ENCODE measurements at places on chromosomes 7 and 10.
A peak's percentile ranks its signal among the peaks of the same experiment; 100 is the strongest.

- DNase-seq: no peak
Measured at GRCh38 chr10:76925636-76926405, 711.8 kb downstream of the KCNMA1 start.

DNA sequence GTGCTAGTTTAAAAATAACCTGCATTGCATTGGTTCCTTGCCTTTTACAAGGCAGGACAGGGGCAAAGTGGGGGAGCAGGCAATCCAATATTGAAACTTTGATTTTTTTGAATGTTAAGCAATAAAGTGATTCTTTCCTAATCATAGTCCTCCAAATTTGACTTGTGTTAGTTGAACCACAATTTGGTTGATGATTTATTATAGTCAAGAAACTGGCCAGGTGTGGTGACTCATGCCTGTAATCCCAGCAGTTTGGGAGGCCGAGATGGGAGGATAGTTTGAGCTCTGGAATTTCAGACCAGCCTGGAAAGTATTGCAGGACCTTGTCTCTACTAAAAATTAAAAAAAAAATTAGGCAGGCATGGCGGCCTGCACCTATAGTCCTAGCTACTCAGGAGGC lies 27.9 kb upstream of the ABLIM1 start:
- peak; percentile 56 for DNase-seq

DNA sequence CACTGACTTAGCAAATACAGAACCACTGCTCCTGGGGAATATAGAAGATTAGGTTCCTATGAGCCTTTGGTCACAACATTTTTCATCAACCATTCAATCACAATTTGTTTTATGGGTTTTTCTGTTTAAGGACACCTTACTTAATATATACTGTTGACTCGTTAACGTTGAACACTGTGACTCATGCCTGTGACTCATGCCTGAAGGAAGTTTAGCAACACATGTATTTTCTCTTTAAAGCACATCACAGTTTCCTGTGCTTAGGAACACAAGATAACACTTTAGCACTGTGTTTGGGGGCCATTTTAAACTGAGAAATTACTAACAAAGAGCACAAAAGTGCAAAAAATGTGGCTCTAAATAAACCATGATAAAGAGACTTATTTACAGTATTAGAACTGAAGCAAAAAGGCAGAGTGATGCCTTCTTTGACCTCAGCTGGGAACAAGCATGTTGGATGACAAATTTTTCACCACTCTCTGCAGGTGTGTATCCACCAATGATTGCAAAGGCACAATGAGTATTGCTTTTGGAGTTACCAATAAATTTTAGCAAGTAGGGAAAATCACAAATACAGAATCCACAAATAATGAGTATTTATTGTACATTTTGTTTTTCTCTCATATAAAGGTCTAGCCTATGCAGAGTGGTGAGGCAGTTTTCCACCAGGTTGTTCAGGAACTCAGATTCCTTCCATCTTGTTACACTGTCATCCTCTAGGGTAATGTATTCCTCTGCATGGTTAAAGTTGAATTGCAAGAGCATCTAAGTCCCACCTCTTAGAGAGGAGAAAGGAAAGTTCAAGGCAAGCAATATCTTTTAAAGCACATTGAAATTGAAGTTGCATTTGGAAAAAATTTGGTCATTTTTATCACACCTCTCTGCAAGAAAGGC lies 7.3 kb downstream of the FGFBP3 start:
- DNase-seq: peak; percentile 92

DNA sequence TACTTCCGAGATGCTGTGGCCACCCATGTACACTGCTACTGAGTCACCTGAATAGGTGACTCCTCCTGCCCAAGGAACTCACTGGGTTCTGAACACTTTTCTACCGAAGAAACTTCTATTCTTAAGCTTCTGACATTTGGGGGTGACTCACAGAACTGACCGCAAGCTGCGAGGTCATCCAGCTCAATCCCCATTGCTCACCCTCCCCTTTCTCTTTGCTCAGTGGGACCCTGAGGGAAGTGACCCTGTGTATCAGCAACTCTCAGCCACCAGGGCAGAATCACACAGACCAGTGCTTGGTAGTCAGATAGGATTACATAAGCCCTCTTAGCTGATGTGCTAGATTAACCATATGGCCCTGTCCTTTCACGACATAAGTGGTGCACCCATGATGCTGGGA lies 46.3 kb downstream of the INSYN2A start:
- peak; percentile 43 for DNase-seq

DNA sequence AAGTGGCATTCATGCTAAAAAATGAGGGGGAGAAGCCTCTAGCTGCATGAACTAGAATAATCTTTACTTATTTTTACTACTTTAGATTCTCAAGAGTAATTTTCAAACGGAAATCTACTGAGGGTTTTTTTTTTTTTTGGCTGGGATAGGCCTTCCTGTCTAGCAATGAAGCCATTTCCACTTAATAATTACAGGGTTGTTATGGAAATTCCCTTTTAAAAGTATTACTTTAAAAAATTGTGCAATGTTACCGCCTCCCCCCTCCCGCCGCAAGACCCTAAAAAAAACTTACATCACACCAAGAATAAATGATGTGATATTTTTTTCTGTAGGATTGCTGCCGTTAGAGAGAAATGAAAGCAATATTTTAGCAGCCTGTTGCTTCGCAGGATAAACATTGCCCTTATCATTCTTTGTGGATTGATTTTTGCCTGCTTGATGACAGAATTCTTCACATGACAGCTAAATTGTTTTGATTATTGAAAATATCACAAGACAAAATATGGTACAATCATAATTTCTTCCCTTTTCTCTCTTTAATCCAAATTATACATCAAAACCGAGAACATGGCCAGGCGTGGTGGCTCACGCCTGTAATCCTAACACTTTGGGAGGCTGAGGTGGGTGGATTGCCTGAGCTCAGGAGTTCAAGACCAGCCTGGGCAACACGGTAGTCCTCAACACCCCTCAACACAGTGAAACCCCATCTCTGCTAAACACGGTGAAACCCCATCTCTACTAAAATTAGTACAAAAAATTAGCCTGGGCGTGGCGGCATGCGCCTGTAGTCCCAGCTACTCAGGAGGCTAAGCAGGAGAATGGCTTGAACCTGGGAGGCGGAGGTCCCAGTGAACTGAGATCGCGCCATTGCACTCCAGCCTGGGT lies 32.8 kb downstream of the ARL4A start:
- DNase-seq: no peak

- no peak for DNase-seq
Measured at GRCh38 chr10:75857269-75857846, 425.9 kb downstream of the LRMDA start.

GRCh38 chr10:67612577-67613537 lies 83.1 kb downstream of the CTNNA3 start:
- DNase-seq: peak; percentile 45

GRCh38 chr7:72028267-72028666 lies 383.9 kb downstream of the CALN1 start:
- no peak for DNase-seq

DNA sequence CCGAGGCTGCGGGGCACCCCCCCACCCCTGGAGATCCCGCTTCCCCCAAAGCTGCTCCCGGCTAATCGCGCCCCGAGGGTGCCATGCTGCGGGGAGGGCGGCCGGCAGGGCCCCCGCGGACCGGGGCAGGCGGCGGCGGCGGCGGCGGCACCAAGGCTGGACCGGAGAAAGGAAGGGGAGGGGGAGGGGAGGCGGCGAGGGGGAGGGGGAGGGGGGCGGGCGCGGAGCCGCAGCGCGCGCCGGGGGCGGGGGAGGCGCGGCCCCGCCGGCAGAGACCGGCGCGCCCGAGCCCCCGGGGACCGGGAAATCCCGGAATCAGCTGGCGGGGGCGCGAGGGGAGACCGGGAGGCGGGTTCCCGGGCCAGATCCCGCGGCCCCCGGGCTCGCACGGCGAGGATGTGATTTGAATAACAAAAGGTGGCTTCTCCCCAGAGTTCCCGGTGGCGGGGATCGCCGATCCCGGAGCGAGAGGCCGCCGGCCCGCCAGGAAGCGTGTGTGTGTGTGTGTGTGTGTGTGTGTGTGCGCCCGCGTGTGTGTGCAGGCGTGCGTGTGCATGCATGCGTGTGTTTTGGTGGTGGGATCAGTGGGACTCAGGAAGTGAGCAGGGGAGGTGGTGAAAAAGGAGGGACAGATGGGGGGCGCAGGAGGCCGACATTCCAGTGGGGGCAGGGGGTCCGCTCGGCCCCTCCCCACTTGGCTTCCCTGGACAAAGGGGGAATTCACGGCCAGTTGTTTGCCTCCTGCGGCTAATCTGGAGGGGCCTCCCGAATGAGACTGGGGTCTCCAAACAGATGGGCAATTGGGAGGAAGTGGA lies 99.5 kb downstream of the HIP1 start:
- peak; percentile 45 for DNase-seq

DNA sequence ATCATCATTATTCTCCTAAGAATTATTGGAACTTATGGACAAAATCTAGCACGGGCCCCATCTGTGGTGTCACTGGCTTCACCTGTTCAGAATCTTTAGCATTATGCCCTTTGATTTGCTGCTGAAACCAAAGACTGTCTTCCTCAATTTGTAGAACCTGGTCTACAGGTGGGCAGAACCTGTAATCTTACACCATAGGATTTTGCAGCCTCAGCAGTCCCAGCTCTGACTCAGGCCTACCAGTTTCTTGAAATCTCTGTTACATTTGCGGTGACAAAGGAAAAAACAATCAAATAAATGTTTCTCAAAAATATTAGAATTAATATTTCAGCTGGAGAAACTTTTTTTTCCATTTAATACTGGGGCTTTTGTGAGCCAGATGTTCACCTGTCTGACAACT lies 86.1 kb downstream of the EPDR1 start:
- DNase-seq: no peak

- DNase-seq: no peak
Measured at GRCh38 chr10:33195608-33196376, 138.7 kb downstream of the NRP1 start.

GRCh38 chr10:24320373-24320772 lies 111.4 kb downstream of the KIAA1217 start:
- DNase-seq: no peak

DNA sequence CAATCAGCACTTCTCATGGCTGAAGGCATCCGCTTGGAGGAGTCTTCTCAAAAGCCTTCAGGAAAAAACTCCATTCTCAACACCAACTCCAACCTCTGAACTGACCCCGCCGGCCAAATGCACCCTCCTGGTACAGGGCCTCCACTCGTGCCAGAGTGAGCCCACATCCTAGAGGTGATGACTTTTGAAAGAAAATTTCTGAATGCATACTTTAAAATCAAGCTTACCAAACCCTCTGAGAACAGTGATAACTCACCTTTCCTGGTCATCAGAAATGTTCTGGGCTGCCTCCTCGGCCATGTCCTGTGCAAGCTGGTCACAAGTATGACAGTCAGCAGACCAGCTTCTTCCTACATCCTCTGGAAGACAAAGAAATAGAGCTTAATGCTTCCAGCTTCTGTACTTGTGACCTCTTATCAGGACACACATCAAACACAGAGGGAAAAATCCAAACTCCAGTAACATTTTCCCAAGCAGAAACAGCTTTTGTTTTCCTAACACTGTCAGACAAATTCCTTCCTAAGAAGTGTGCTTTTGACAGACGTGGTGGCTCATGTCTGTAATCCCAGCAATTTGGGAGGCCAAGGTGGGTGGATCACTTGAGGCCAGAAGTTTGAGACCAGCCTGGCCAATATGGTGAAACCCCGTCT lies at the start of gene PKD1L1:
PKD1L1 (minus strand) TSS at position 326 of the 650 bp plus-strand sequence; CDS start at position 300, 26 bp downstream.
- no peak for DNase-seq

DNA sequence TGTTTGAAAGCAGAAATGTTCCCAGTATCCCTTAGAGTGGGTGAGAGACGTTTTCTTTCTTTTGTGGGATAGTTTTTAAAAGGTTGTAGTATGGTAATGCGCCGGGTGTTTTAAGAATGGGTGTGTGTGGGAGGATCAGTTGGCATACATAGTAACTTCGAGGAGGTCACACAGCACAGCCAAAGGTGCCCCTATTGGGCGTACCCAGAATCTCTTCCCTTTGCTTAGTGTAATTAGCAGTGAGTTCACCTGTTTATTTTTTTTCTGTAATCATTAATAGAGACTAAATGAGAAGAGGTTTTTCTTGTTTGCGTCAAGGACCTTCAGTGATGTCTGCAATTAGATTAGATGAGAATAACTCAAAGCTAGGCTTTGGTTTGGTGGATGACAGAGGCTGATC lies 1.5 kb downstream of the PLEKHA8 start:
- DNase-seq: peak; percentile 16

GRCh38 chr7:21763818-21764217 lies 181.9 kb downstream of the CDCA7L start:
- DNase-seq: no peak

DNA sequence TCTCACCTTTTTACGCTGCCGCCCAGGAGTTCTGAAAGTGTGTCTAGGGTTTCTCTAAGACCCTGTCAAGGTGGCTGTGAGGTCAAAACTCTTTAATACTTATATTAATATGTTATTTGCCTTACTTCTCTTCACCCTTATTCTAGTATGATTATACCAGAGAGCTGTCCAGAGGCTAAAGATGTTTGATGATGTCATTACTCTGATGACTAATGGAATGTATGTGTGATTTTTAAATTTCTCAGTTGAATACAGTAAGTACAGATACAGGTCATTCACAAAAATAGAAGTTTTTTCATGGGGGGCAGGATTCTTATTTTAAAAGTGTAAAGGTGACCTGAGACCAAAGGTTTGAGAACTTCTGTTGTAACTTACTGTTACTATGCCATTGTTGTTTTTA lies 150.6 kb upstream of the FOXP2 start:
- peak; percentile 1 for DNase-seq

DNA sequence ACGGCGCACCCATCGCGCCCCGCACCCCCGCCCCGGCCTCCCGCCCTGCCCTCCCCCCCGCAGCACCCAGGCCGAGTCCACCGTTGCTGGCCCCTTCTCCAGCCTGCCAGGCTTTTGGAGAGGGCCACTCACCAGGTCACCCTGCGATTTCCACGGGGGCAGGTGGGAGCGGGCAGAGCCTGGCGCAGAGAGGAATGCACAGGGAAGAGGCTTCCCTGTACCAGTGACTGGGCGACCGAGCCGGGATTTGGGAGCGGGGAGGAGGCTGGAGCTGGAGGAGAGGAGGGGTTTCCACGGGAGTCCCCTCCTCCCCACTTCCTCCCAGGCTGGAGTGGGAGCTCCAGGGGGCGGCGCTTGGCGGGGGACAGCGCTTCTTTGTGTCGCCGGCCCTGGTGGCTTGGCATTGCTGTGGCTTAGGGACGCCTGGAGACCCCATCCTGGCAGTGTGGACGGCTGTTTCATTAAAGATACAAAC lies 19.3 kb downstream of the TCAF1 start:
- DNase-seq: peak; percentile 6

GRCh38 chr10:94005050-94005449 lies 11.3 kb downstream of the PLCE1 start:
- DNase-seq: peak; percentile 20

DNA sequence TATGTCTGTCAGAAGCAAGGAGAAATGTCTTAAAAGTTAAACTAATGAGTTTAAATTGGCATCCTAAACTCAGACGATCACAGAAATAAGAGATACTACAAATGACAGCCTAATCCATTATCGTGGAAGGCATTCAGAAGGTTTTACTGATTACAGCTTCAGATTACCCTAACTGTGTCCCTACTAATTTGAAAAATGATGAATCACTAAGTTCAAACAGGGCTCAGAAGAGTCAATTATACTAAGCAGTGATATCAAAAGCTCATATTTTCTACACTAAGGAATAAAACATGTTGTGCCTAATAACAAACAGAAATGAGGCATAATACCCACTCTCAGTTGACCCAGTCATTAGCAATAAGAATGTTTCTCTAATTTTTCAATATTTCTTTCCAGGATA lies 152.0 kb upstream of the NRBF2 start:
- DNase-seq: no peak

- no peak for DNase-seq
Measured at GRCh38 chr7:2012981-2013380, 219.8 kb downstream of the MAD1L1 start.

GRCh38 chr7:138233189-138233588 lies 156.9 kb downstream of the AKR1D1 start:
- no peak for DNase-seq

GRCh38 chr7:68187532-68187931 lies 1190.9 kb downstream of the TYW1 start:
- no peak for DNase-seq
